ENCODE measurements at places on chromosomes 3 and 15. TPM values are rescaled to one million over a fixed set of nuclear protein-coding genes. Genes with fewer than 3 reads are reported as not detected.

The CYP8B1 gene
- total RNA-seq: not detected

The ATP2B2 gene
- total RNA-seq: not detected

The ALCAM gene
- 57.7 TPM for total RNA-seq

The FBXW12 gene
- total RNA-seq: not detected

Measured in cardiac atrium fibroblast (primary cell).